HCT116 (cell line): ENCODE measurements at places on chromosomes 2 and 18. TPM values are rescaled to one million over a fixed set of nuclear protein-coding genes. Genes with fewer than 3 reads are reported as not detected.

MOCOS gene
- total RNA-seq, result 12.1 TPM

ALKAL2 gene
- not detected for total RNA-seq

FOXI3 gene
- total RNA-seq, result not detected

CD8B2 gene
- total RNA-seq, result not detected

RIT2 gene
- not detected for total RNA-seq

ATP6V1C2 gene
- 2.0 TPM for total RNA-seq

LRP1B gene
- total RNA-seq, result 0.34 TPM

GTF2A1L gene
- 0.22 TPM for total RNA-seq

CD226 gene
- total RNA-seq, result 1.2 TPM

DNA sequence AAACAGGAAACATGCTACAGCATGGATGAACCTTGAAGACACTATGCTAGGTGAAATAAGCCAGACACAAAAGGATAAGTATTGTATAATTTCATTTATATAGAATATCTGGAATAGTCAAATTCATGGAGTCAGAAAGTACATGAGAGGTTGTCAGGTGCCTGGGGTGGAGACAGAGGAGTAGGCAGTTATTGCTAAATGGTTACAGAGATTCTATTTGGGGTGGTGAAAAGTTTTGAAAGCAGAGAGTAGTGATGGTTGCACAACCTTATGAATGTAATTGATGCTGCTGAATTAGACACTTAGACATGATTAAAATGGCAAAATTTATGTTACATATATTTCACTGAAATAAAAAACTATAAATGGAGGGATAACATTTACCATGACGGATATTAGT lies 197.4 kb downstream of the VAPA start:
- DNase-seq, result no peak

- no peak for DNase-seq
These were observed 32.5 kb downstream of the R3HDM1 start for GRCh38 chr2:135563793-135564192.

- no peak for DNase-seq
These were observed 787.6 kb upstream of the SALL3 start for GRCh38 chr18:78192054-78192453.

GRCh38 chr2:141863964-141864363 lies 266.9 kb downstream of the LRP1B start:
- no peak for DNase-seq

GRCh38 chr2:196182439-196183171 lies 11.2 kb upstream of the STK17B start:
- DNase-seq, result no peak

GRCh38 chr2:98355881-98356280 lies 9.6 kb downstream of the CNGA3 start:
- DNase-seq, result no peak

DNA sequence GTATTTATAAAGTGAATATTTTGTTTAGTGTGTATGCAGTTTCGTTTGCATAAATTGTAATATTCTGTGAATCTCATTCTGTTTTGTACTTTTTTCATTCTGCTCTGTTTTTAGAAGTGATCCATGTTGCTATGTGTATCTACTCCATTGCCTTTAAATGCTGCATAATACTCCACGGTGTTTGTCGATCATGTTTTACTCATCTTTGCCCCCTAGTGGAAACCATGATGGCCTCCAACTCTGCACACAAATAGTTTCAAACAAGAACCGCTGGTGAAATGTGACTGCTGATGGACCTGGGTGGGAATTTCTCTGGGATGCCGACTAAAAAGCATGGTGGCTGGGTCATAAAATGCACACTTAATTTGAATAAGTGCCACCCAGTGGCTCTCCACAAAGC lies 32.0 kb upstream of the SKOR2 start:
- DNase-seq, result peak; percentile 42

DNA sequence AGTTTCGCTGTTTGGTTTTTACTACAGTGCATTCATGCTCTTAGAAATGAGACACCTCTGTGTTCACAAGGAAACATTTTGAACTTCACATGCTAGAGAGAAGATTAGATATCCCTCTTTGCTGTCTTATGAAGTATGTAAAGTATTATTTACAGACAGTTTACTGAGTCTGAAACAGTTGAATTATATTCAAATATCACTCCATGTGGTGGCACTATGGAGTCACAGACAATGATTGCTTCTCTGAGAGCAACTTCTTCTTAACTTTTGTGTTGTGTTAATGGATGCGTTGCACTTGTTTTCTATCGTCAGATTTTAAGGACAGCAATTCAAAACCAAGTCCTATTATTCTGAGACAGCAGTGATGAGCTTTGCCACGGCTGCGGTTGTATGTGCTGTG lies 823.6 kb downstream of the GALR1 start:
- no peak for DNase-seq

DNA sequence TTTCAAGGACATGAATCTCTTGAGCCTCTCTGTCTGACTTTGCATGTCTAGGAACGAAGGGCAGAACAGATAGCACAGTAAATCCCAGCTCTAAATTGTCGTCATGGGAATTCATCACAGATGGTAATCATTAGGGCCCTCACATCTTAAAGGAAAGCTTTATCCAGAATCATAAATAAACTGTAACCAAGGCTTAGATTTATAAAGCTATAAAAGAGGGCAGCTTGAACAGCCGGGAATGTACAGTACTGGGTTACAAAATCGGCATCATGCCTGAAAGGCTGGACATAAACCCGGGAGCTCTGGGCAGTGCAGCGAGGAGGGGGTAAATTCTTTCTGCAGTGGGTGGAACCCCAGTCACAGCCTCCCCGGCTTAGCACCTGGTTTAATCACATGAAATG lies 144.4 kb downstream of the GFPT1 start:
- no peak for DNase-seq

DNA sequence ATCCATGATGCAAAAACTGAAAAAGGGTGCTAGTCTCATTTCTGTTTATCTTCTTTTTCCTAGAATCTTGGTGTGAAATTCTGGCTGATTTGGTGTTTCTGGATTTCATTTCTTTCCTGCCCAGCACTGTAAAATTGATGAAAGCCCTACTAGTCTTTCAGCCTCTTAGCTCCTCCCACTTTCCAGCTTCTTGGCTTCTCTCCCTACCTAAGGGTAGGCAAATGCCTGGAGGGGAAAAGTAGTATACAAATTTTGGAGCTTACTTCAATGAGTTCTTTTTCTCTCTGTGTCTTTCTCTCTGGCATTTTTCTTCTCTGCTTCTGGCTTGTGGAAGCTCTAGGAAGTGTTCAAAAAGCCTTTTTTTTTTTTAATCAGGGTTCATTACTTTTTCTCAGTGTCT lies 160.5 kb downstream of the XIRP2 start:
- no peak for DNase-seq
